Kidney glomerular epithelial cell (primary cell): ENCODE measurements at places on chromosomes 7 and 10.

DNA sequence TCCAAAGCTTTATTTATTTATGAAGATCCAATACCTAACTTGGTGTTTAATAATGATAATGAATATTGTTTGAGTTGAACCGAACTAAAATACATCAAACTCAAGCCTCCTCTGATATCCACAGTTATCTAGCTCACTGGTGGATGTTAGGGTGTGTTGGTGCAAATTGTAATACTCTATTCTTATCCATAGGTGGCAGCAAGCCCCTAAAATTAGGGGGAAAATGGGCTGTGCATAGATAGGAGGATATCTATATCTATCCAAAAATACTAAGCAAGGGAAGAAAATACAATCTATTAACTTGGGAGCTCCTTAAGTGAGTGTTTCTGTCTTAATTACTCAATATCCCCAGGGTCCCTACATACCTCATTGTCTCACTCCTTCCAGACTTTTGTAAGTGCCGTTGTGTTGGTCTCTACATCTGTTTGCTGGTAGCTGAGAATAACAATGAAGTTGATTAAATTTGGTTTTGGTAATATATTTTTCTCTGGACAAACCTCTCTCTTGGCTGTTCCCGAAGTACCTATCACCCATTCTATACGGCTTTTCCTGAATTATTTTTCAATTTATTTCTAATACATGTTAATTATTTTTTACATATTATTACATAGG is 55.0 kb upstream of the VWDE start:
- DNase-seq, result peak; percentile 28

GRCh38 chr7:101206665-101207042 is 5.8 kb upstream of the MOGAT3 start:
- DNase-seq, result no peak

DNA sequence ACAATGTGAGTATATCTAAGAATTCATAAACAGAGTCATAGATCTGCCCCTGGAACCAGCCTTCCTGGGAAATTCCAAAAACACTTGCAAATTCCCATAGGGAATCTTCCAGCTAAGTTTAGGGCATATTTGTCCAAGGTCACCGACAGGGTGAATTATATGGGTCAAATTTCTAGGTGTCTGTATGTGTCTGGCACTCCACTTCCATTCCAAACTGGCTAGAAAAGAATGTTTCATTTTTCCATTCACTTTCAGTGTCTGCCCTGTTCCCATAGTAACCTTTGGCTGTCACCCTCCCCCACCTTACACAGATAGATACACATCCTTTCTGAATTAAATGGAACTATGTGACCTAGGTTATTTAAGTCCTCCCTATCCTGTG is 230.9 kb downstream of the CREB5 start:
- DNase-seq, result peak; percentile 19

GRCh38 chr7:156950381-156950858 is 908 bp downstream of the NOM1 start:
- DNase-seq, result no peak

DNA sequence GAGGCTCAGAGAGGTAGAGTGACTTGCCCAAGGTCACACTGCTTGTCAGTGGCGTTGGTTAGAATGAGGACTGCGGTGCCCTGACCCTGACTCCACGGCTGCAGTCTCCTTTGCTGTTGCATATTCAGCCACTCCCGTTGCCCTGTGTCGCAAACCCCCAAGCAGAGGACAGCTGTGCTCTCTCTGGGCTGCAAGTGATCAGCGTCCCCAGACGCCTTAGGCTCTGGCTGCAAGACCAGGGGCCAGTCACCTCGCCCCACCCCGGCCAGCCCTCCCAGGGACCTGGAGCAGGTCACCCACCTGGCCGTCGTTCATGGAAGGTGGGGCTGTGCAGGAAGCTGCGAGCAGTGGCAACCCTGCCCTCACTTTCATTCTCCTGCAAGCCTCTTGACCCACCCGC is 51.7 kb upstream of the NANOS1 start:
- no peak for DNase-seq

DNA sequence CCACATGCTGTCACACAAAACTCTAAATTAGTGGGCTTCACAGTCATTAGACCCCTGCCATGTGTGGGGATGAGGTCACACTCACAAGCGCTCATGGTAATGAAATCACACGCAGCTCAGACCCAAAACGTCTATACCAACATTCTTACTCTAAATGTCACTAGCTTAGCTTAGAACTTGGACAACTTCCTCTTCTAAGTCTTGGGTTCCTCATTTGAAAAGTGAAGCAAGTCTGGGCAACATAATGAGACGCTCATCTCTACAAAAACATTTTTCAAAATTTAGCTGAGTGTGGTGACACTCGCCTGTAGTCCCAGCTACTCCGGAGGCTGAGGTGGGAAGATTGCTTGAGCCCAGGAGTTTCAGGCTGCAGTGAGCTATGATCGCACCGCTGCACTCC is 92.7 kb upstream of the MACROH2A2 start:
- no peak for DNase-seq

DNA sequence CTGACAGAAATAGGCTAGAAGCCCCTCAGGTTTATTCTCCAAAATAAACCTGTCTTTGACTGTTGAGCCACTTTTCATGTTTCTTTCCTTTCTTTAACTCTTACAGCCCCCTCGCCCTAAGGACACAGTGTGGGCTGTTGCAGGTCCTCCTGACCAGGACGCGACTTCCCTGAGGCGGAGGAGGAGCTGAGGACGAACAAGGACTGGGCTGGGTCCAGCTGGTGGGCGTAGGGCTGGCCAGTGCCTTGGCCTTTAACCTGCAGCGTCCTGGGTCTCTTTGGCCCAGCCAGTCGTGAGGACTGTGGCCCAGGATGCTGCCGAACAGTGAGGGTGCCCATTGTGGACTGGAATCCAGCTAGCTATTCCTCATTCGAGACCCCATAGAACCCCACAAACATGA is 13.4 kb upstream of the BMS1 start:
- DNase-seq, result no peak

DNA sequence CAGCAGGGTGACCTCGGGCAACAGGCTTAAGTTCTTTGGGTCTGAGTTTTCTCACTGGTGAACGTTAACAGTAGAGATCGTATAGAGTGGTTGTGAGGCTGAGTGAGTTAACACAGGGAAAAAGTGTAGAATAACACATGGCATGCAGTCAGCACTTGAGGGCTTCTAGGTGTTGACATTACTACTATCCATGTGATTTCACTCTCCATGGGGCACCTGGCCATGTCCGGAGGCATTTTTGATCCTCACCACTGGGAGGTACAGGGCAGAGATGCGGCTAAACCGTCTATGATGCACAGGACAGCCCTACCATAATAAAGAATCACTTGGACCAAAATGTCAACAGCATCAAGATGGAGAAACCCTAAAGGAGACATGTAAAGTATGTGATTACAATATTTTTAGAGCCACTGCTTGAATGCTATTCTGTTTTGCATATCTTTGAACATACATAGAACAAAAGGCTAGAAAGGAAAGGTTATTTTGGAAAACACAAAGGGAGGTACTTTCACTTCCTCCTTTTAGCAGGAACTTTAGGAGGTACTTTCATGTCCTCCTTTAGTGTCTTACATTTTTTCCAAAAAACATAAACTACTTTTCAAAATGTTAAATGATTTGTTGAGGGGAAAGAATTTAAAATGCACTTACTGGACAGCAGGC is 44.3 kb downstream of the NOD1 start:
- DNase-seq, result no peak

DNA sequence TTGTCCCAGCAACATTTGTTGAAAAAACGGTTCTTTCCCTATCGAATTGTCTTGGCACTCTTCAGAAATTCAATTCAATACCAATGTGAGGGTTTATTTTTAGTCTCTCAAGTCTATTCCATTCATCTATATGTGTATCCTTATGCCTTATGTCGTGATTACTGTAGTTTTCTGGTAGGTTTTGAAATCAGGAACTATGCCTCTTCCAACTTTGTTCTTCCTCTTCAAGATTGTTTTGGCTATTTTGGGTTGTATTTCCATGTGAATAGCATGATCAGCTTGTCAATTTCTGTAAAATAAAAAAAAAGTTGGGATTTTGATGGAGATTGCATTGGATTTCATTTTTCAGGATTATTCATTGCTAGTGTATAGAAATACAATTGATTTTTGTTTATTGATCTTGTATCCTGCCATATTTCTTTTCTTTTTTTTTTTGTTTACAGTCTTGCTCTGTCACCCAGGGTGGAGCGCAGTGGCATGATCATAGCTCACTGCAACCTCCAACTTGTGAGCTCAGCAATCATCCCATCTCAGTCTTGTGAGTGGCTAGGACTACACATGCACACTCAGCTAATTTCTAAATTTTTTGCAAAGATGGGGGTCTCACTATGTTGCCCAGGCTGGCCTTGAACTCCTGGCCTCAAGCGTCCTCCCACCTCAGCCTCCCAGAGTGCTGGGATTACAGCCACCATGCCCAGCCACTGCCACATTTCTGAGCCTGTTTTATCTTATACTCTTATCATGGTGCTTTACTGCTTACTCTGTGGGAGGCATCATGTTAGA is 46.2 kb upstream of the MKLN1 start:
- no peak for DNase-seq

GRCh38 chr10:29386342-29386999 is 97.6 kb downstream of the LYZL1 start:
- peak; percentile 68 for DNase-seq

- no peak for DNase-seq
Observed at GRCh38 chr7:47422611-47423010, 159.3 kb downstream of the TNS3 start.

GRCh38 chr7:73612598-73613269 is 11.6 kb downstream of the MLXIPL start:
- peak; percentile 77 for DNase-seq

- no peak for DNase-seq
Observed at GRCh38 chr10:130416334-130417150, 280.4 kb downstream of the GLRX3 start.
